ENCODE measurements at places on chromosomes 12 and 14.

DNA sequence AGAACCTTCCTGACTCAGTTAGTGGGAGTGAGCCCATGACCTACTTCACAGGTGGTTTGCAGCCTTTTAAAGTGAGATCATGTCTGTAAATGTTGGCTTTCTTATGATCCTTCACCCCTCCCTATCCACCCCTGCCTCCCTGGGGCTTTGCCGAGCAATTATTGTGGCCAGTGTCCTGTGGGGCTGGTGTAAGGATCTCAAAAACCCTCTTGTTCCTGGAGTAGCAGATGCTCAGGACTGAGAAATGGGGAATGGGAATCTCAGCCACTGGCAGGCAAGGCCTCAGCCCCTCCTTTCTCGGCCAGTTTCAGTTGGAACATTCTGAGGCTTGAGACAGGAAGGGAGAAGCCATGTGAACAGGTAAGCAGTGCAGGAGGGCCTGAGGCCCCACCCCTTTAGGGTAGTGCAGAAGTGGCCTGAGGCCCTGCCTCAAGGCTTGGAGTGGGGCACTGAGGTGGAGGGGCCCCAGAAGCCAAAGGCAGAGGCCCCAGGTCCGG, 53.8 kb downstream of the PLEKHG3 start:
- DNase-seq, result peak; percentile 28

DNA sequence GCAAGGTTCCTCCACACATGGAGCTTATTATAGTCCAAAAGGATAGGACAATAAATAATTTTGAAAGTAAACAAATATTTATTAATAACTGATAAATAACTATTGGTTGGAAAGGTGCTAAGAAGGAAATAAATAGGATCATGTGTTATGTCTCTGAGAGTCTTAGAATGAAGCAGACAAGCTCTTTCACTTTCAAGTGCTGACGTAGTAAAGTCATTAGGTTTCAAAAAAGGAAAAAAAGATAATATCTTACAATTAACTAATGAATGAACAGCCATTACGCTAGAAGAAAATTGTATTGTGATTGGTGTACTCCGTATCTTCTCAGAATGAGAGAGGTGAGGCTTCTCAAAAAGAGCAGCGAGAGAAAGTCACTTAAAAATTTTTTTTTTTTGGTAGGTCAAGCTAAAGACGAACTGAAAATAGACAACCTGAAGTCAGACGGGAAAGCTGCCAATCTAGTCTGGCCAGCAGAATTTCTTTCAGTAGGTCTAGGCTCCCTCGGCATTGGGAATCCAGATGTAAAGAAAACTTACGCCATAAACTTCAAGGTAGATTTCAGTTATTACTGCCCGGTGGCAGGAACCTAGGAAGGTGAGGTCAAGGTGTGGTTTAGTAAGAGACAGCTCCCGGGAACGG, 583 bp upstream of the LEMD3 start:
- no peak for DNase-seq

- DNase-seq, result no peak
Observed at GRCh38 chr14:88305528-88306322, 17.3 kb downstream of the KCNK10 start.

- no peak for DNase-seq
Observed at GRCh38 chr12:107330831-107331431, 237.6 kb upstream of the CRY1 start.

DNA sequence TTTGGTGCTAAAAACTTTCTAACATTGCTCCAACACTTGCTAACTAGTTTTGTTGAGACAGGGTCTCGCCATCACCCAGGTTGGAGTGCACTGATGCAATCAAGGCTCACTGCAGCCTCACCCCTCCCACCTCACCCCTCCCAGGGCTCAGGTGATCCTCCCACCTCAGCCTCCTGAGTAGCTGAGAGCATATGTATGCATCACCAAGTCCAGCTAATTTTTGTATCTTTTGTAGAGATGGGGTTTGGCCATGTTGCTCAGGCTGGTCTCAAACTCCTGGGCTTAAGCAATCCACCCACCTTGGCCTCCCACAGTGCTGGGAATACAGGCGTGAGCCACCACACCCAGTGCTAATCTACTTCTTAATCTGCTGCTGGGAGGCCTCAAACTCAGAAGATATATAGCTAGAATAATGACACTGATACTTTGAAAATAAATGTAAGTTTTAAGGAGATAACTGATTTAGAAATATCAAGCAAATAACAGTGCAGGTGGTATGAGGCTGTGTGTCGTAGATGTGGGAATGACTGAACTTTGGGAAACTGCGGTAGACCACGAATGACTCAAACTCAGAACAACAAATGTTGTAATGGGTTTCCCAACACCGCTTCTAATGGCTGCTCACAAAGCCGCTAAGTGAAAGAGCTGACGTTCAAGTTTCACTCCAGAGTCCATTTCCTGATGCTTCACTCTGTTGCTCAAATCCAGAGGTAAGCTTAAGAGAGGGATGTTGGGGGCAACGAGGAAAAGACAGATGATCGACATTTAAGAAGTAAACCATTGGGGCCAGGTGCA, 10.0 kb downstream of the TMCC3 start:
- DNase-seq, result peak; percentile 93

DNA sequence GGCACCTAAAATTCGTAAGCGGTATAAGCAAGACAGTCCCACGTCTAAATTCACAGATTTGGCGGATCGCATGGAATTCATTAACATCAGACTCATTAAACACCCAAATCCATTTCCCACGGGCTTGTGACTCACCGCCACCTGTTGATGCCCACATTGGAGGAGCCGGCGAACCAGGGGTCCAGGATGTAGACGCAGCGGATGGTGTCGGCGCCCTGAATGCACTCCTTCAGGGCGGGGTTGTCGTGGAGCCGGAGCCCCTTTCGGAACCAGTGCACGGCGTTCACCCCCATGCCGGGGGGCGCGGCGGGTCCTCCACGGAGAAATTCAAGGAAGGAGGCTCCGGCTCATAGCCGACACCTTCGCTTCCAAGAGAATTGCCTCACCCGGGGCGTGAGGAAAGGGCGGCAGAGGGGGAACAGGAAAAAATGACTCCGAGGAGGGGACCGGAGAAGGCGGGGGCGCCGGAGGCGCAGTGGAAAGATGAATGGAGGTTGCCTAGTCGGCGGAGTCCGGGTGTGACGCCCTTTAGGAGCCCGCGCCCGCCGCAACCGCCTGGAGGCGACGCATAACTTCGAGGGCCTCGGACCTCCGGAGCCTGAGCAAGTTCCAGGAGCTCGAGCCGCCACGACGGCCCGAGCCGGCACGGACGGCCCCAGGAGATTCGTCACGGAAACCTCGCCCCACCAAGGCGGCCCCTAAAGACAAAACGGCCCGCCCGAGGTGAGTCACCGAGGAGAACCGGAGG, 506 bp downstream of the CRY1 start:
- peak; percentile 61 for DNase-seq

DNA sequence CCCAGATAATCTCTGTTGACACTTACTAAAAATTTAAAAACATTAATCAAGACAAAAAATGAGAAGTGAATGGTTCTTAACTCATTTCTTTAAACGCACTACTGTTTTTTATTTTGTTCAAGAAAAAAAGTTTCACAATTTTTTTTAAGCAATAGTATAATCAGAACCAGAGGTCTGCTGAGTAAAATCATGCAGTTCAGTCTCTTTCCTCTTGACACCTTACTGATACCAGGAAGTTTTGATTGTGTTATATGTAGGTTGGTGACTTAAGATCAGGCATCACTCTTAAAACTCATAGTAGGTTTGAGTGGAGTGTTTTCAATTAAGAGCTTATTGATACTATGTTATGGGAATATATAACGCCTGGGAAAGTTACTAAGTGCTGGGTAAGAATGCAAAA, 121.4 kb downstream of the TRMT5 start:
- DNase-seq, result no peak

GRCh38 chr12:96456265-96456974, 33.0 kb upstream of the CFAP54 start:
- DNase-seq, result no peak

GRCh38 chr14:59275668-59276067, 87.2 kb downstream of the DAAM1 start:
- DNase-seq, result no peak

DNA sequence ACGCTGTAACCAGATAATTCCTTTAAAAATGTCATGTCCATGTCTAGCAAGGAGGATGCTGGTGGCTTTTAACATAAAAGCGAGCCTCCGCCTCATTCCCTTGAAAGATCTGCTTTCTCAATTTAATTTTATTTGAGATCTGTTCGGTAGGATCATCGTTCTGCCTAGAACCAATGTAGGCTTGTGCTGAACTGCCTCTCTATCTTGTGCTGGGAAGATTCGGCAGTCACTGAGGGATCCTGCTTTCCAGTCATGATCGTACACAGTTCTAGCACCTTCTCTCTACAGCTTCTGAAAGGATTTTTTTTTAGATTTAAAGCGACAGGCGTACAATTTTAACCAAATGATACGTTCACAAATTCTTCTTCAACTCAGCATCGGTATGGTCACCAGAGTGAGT, 54.3 kb downstream of the PEBP1 start:
- peak; percentile 15 for DNase-seq

DNA sequence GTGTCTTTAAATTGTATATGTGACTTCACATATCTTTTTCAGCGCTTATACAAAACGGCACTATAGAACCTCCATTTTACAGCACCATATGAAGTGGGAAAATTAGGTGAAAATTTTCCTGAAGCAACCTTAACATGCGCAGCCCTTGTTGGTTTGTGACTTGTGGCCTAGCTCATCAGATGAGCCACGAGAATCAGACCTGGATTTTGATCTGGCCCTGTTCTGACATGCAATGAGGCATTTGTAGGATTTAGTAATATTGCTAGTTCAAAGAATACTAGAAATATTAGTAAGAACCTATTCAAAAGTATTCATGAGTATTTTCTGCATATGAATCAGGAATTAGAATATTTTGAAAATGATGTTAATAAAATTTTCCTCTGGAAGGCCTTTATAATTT, 2.9 kb downstream of the CDKN1B start:
- no peak for DNase-seq

DNA sequence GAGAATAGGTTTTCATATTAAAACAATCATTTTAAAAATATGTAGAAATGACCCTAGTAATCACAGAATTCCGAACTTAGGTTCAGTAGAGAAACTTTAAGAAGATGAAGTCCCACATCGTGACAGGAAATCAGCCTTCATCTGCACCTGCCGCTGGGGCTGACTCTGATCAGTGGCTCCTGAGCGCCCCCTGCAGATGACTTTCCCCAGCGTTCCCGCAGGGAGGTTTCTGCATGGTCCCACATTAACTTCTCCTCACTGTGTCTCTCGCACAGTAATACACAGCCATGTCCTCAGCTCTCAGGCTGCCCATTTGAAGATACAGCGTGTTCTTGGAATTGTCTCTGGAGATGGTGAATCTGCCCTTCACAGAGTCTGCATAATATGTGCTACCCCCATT, 1131.1 kb downstream of the TMEM121 start:
- no peak for DNase-seq

- DNase-seq, result no peak
Observed at GRCh38 chr14:83825843-83826242, 1704.1 kb upstream of the FLRT2 start.

GRCh38 chr12:4780641-4781611, 60.7 kb downstream of the GALNT8 start:
- no peak for DNase-seq

DNA sequence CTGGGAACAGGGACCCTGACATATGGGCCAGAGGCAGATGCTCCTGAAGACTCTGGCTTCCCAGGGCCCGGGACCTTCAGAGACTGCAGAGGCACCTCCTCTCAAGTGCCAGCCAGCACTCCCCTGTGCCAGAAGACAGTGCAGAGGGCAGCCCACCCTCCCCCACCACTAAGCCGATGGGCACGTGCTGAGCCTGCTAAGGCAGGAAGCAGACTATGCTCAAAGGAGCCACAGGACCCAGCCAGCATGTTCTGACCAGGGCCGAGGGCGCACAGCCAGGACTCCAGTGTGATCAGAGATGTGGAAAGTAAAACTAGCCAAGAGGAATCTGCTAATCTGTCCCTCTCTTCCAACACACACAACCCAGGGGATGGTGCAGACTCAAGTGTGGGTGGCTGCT, 29.8 kb downstream of the DIO3 start:
- peak; percentile 18 for DNase-seq

DNA sequence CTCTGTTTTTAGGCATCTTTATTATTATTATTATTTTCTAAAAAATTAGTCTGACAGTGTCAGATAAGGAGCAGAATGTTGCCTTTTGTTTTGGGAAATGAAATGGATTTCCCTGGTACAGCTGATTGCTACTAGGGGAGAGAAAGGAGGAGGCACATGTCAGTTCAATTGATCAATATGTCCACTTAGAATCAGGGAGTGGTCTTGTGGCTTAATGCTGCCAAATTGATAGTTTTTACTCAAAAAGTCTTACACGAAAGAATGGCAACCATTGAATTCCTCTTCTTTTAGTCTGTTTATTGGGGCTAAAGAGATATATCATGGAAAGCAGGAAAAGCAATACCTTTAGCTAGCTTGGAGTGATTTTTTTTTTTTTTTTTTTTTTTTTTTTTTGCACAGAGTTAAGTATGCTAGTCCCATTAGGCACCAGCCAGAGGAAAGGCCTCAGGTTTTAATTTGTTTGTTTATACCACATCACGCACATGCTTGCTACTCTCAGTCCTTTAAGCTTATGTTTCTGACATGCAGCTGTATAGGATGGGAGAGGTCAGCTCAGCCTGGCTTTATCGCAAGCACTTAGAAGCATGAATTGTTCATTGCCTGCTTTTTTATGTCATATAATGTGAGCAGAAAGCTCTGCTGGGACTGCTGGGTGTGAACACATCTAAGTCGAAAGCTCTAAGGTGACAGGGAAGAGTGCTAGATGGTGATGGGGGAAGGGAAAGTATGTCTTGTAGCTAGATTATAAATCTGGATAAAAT, 1.4 kb downstream of the AKAP6 start:
- DNase-seq, result no peak

- no peak for DNase-seq
Observed at GRCh38 chr12:117019866-117020265, 79.3 kb downstream of the TESC start.

DNA sequence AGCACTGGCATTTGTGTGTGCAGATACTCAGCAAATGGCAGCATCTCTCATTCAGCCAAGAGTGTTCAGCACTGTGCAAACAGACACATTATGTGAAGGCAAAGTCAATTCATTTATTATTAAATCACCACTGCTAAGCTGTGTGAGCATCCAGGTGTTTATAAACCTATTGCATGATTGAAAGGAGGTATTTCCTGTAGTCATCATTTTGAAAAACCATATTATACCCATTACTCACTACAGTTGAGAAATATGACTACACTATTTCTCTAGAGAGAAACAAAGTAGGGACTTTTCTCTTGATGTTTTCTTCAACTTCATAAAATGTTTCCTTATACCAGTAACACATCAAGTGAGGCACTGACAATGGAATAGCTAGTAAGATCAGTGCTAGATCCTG, 13.7 kb downstream of the SPX start:
- no peak for DNase-seq

DNA sequence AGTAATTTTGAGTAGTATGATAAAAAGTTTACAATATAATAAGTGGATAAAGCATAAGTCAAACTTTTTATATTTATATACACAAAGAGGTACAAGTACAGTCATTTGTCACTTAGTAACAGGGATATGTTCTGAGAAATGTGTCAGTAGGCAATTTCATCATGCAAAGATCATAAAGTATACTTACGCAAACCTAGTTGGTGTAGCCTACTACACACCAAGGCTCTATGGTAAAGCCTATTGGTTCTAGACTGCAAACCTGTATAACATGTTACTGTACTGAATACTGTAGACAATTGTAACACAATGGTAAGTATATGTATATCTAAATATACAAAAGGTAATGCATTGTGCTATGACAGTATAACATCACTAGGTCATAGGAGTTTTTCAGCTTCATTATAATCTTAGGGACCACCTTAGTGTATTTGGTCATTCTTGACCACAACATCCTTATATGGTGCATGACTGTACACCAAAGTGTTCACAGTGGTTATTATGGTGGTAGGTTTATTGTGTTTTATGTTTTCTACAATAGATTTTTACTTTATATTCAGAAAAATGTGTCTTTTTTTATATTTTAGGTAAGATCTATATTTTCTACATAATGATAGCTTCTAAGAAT, 14.9 kb upstream of the SCFD1 start:
- no peak for DNase-seq
